ENCODE measurements at places on chromosomes 16 and 17. TPM values are rescaled to one million over a fixed set of nuclear protein-coding genes. Genes with fewer than 3 reads are reported as not detected.

Gene TLCD1
- 1.0 TPM for total RNA-seq

Gene CDH15
- 0.20 TPM for total RNA-seq

DNA sequence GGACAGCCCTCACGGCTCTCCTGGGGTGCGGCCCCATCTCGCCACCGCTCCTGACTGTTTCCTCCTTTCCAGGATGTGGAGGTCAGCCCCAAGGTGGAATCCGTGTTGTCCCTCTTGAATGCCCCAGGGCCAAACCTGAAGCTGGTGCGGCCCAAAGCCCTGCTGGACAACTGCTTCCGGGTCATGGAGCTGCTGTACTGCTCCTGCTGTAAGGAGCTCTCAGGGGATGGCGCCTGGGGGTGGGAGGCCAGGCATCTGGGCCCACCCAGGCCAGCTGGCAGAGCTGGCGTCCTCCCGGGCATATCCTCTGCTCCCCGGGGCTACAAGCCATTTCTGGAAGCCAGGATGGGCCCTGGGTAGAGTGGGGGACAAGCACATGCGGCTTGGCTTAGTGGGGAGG lies 13.2 kb downstream of the IL34 start:
- no peak for DNase-seq

- DNase-seq = no peak
Observed at GRCh38 chr16:63737633-63738032, 1384.2 kb downstream of the CDH11 start.

DNA sequence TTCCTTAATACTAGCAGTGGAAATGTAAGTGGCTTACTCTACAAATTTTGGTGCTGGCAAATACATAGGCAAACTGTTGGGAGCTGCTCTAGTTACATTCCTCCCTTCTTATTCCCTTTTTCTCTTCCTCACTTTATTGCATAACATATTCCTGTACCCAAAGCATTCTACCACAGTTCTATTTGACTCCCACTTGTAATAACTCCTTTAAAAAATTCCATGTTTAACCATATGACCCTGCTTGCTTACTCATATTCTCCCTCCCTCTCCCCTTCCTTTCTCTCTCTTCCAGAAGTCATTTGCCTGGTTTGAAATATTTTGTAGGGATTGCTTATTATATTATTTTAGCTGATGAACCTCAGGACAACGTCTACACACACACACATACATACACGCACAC lies 22.7 kb downstream of the NQO1 start:
- no peak for DNase-seq

DNA sequence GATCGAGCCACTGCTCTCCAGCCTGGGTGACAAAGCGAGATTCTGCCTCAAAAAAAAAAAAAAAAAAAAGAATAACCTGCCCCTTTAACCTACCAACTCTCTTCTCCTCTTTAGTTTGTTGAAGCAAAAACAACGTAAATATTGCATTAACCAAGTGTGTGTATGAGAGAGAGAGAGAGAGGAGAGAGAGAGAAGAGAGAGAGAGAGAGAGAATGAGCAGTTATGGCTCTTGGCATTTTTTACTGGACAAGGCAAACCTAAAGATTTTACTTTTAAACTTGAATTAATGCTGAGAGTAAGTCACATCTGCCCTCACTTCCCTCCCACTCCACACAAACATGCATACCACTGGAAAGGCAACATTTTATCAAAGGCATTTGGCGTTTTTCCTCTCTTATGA lies 3.0 kb upstream of the SLFN5 start:
- peak; percentile 22 for DNase-seq

DNA sequence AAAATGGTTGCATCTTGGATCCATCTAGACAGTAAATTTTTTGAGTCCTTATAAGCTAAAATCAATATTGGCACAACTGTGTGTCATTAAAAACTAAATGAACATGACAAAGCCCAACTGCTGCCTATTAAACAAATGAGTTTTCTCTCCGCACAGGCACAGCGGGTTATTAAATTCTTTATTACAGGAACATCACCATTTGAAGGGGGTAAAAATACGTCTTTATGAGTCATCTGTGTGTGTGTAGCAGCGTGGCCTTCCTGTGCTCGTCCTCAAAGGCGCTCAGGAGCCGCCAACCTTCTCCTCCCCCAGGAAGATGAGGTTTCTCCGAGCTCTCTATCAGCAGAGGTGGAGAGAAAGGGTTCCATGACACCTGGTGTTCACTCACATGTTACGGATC lies 62.6 kb upstream of the SDK2 start:
- no peak for DNase-seq

DNA sequence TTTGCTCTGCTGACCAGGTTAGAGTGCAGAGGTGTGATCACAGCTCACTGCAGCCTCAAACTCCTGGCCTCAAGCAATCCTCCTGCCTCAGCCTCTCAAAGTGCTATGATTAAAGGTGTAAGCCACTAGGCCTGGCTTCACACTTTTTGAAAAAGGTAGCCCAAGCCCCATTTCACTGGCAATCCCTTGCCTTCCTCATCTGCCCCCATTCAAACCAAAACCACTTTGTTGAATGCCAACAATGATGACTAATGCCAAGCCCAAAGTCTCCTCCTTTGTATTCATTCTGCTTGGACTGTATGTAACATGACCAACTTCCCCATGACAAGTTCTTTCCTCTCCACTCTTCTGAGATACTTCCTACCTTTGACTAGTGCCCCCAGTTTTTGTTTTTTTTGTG lies 33.1 kb downstream of the N4BP1 start:
- no peak for DNase-seq

DNA sequence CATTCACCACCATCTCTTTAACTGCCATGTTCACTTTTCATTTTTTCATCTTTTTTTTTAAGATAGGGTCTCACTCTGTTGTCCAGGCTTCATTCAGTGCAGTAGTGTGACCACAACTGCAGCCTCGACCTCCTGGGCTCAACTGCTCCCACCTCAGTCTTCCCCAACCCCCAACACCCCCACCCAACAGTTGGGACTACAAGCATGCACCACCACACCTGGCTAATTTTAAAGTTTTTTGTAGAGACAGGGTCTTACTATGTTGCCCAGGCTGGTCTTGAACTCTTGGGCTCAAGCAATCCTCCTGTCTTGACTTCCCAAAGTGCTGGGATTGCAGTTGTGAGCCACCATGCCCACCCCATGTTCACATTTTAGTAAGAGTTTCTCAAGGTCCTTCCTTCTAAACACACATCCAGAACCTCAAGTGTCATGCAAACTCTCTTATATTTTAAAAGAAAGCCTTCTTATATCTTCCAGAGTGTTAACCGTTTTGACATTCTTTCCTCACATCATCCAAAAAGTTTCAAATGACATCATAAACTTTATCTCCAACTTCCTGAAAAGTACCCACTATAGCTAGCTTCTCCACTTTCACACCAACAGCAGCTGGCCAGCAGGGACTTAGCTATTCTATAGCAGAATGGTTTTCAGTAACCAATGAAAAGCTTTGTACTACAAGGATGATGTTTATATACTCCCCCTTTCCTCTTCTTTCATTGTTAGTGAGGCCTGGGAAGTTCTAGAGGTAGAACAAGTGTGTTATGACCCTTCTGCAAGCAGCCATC lies 49.3 kb downstream of the TRAF4 start:
- DNase-seq = no peak

- DNase-seq = peak; percentile 38
Observed at GRCh38 chr17:66829386-66829864, 5.5 kb upstream of the CACNG5 start.

DNA sequence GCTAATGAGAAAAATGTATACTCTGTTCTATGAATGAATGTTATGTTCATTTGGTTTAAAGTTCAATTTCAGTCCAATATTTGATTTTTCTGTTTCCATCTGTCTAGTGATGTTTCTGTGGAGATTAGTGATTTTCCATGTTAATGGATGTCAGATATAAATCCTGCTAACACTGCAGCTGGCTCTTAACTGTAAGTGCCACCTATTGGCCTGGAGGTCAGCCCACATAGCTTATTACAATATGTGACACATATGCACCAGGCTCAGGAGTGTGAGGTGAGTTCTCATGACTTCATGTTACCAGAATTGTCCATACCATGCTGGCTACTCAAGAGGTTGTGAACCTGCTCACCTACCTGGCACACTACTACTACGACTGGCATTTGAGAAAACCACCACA lies 17.1 kb downstream of the ATF7IP2 start:
- DNase-seq = no peak

DNA sequence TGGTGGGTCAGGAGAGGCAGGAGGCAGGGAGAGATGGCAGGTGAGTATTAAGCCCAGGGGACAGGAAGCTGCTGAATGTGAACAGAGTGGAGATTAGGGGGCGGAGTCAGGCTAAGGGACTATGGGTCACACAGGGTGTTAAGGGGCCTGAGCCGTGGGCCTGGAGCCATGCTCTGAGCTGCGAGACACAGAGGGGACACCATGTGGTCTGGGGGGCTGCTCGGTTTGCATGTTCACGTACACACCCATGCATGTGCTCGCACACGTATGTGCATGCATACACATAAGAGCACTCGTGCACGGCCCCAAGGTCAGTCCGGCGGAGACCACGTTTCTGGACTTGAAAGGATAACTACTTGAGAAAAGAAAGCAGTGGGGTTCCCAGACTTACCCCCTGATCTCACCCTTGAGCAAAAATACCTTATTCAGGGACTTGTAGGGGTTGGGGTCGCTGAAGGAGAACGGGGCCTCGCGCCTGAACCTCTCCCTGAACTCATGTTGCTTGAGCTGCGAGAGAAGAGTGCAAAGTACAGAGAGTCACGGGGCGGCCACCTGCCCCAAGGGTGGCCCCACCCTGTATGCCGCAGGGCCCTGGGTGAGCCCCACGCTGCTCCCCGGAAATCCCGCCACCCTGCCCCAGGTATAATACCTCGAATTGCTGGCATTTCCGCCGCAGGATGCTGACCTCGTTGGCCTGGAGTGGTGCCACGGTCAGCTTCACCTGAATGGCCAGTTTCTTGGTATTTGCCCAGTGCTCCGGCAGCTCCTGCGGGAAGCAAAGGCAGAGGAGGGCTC lies 50.8 kb downstream of the DNAH17 start:
- DNase-seq = no peak

GRCh38 chr17:62866471-62866870 lies 58.4 kb upstream of the MARCHF10 start:
- no peak for DNase-seq

DNA sequence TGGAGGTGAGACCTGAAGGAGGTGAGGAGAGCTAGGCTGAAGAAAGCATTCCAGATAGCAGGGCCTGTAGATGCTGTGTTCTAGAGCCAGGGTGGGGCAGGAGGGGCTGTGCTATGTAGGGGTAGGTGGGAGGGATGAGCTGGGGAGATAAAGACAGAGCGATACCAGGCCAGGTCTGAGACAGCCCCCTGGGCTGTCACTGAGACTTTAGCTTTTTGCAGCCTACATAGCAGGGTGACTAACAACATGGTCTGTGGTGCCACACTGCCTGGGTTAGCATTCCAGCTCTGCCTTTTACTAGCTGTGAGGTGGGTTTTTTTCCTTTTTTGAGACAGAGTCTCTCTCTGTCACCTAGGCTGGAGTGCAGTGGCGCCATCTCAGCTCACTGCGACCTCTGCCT lies 14.3 kb downstream of the NUP85 start:
- DNase-seq = no peak

Measured in natural killer cell (primary cell).